CD14-positive monocyte (primary cell): ENCODE measurements at places on chromosomes 12 and 14.

- peak; percentile 66 for DNase-seq
Observed at GRCh38 chr12:50597200-50598195, 92.7 kb downstream of the DIP2B start.

GRCh38 chr14:67729072-67729885 lies 27.6 kb downstream of the RDH12 start:
- DNase-seq, result no peak

GRCh38 chr12:92039046-92039445 lies 106.6 kb downstream of the BTG1 start:
- no peak for DNase-seq

GRCh38 chr14:34052658-34053014 lies 101.8 kb upstream of the EGLN3 start:
- no peak for DNase-seq

DNA sequence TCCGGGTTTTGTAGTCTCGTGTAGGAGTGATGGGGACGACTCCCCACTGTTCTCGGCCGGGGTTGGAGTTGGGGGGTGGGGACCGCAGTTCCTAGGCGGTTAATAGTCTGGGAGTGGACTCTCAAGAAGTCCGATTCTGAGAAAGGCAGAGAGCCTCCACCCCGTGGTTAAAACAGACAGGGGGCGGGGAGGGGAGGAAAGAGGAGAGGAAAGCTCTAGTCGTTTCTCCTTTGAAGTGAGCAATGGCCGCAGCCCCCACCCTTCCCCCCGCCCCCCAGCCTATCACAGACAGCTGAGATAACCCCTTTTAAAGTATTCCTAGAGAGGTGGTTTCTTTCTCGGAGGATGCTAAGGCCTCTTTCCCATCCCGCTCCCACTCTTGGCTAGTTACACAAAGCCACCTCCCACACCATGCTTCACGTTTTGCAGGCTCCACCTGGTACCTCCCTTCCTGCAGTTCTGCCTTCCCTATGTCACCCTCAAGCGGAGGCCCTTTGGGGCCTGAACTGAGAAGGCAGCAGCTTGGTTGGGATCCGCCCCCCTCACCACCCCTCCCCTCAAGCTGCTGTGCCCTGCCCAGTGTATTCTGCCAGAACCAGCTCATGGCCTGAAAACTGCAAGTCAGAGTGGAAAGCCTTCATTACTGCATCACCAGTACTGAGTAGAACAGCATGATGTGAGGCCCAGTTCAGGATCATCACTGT lies 853 bp downstream of the USP5 start:
- no peak for DNase-seq

GRCh38 chr12:54411391-54412241 lies 7.5 kb downstream of the ITGA5 start:
- DNase-seq, result peak; percentile 100

GRCh38 chr12:65923228-65923627 lies 98.9 kb downstream of the HMGA2 start:
- DNase-seq, result peak; percentile 24

DNA sequence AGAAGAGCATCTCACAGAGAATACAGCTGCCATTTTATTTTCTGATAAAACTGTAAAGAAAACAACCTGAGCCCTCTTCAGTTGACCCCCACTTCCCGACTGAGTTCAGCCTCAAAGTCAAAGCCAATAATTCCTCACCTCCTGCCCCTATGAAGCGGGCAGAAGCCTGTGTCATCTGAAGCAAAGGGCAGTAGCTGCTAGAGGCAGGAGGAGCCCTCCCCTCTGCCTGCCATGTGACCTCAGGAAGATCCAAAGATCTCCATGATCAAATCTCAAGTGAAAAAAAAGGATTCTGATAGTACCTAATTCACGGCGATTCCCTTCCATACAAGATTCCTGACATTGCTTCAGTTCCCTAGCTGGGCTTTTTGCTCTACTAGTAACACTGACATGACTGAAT lies 223.1 kb upstream of the CAND1 start:
- no peak for DNase-seq

DNA sequence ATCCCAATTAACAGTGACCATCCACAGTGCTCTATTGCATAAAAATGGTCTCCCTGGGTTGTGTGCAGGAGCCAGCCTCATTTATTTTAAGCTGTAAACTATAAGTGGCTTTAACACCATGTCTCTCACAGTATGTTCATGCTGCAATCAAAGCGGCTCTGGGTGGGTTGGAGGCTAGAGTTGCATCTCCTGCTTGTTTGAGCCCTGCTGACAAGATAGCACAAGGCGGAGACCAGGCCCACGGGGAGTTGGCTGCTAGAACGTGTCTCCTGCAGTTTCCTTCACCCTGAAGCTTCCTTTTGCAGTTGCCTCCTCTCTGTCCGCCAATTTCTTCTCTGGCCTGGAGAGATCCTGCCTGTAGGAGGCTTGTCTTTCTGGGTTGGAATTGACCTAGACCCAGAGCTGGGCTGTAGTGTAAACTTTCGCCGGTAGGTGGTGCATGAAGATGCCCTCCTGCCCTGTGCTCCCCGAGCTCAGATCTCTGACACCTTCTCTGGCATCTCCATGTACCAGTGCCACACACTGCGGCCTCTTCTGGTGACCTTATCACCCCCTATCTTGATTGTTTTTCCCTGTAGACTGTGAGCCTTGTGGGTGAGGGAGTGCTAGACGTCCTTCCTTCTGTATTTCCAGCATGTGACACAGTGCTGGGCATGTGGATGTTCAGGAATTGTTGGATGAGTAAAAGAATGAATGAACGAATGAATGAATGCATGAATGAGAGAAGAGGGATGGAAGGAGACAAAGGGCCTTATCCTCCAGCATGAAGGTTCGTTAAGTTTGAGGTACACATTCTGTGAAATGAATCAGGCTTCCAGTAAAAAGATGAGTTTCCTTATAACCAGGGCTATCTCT lies 10.4 kb downstream of the OTUB2 start:
- peak; percentile 50 for DNase-seq

DNA sequence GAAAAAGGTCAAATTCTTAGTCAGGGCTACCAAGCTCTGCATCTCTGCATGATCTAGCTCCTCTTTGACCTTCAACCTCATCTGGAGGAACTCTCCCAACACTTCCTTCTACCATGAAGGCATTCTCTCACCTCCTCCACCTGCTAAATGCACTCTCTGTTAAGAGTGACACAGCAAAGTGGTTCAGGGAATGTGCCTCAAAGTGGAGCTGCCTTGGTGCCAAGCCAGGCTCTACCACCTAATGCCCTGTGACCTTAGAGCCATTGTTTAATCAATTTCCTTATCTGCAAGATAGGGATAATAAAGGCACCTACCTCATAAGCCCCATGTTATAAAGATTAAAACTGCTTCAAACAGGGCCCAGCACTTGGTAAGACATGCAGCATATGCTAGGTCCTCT lies 236.7 kb downstream of the ANO2 start:
- DNase-seq, result no peak

- no peak for DNase-seq
Observed at GRCh38 chr14:79614448-79614847, 596.9 kb downstream of the DIO2 start.

DNA sequence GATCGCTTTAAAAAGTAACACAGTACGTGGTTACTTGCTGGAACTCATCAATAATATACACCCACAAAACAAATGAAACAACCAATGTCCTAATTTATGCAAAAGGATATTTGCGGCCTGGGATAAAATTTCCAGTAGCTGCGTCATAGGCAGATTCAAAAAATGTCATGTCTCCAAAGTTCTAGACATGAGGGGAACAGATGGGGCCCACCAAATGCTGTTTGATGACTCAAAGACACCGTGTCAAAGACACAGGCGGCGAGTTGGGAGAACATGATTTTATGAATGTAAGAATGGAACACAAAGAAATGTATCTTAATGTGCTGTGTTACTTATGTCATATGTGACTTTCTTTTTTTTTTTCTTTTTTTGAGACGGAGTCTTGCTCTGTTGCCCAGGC lies 34.3 kb upstream of the NCOR2 start:
- DNase-seq, result no peak

DNA sequence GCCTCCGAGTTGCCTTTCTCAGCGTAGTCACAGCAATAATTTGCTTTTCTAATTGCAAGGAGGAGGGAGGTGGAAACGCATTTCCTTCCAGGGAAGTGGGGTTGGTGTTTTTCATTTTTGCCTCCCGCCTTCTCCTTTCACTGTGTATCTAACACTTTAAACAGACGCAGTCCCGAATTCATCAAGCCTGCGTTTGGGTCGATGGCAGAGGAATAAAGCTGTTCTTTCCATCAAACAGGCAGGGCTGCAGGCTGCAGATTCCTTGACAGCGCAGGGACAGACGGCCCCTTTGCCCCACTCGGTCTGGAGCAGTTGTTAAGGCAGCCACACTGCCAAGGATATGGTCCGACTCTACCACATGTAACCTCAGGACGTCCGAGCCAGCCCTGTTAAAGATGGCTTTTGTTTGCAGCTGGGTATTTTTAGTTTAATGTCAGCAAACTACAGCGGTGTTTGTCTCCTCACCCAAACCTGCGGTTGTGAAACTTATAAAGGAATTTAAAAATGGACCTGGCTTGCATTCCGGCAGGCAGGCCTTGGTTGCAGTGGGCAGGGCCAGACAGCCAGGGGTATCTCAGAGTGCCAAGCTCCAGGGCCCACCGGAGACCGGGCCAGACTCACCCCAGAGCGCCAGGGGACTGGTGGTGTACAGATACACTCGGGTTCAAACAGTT lies 2.1 kb downstream of the CHST11 start:
- no peak for DNase-seq

- no peak for DNase-seq
Observed at GRCh38 chr12:16166563-16167470, 110.7 kb downstream of the SLC15A5 start.

DNA sequence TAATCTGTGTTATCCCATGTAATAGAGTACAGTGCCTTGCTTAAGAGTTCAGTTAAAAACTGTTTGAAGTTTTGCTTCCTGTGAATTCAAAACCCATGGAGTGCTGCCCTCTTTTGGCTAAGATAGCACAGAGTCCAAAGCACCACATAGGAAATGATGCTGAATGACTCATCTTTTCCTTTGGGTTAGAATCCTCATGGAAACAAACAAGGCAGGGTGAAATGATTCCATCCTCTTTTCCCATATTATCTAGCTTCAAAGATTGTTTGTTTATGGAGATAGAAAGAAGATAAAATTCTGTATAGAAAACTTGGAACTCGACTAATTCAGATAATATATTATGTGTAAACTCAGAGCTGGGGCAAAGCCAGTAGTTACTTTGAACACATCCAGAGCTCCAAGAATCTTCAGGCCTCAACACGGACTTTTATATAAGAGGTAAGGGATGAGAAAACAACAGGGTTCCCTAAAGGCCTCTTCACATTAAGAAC lies 87.4 kb downstream of the OTOGL start:
- DNase-seq, result peak; percentile 1

- no peak for DNase-seq
Observed at GRCh38 chr14:96830946-96831345, 33.8 kb downstream of the VRK1 start.

- DNase-seq, result no peak
Observed at GRCh38 chr14:27050208-27050607, 452.4 kb upstream of the NOVA1 start.

GRCh38 chr14:95918466-95918865 lies 41.8 kb downstream of the TUNAR start:
- DNase-seq, result no peak

DNA sequence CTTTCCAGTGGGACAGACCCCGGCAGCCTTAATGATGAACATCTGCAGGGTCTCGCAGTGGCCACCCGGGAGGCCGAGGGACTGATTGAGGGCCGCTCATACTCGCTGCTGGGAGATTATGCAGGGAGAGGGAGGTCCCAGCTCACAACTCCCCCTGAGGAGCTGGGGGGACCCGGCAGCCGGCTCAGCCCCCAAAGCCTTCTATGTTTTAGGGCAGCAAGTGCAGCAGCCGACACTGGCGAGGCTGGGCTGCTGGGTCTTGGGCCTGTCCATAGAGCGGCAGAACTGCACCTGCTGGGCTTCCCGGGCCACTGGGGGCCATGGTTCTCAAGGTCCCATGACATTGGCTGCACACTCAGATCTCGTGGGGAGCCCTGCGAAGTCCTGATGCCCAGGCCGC lies 110.7 kb downstream of the RFLNA start:
- no peak for DNase-seq

GRCh38 chr12:22993609-22994315 lies 368.8 kb downstream of the ETNK1 start:
- no peak for DNase-seq

DNA sequence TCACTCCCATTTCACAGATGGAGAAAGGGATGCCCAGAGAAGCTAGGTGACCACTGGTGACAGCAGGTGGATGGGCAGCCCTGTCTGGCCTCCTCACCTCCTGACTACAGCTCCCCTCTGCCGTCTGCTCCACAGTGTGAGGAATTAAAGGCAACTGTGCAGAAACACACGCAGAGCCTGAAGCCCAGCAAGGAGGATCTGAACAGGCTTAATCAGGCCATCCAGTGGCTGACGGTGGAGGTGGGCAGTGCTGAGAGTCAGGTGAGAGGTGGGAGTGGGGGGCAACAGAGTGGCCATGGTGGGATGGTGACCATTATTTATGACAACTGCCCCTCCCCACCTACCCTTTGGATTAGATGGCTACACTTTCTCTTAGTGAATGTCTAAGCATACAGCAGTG lies 1.2 kb downstream of the KRT86 start:
- no peak for DNase-seq

DNA sequence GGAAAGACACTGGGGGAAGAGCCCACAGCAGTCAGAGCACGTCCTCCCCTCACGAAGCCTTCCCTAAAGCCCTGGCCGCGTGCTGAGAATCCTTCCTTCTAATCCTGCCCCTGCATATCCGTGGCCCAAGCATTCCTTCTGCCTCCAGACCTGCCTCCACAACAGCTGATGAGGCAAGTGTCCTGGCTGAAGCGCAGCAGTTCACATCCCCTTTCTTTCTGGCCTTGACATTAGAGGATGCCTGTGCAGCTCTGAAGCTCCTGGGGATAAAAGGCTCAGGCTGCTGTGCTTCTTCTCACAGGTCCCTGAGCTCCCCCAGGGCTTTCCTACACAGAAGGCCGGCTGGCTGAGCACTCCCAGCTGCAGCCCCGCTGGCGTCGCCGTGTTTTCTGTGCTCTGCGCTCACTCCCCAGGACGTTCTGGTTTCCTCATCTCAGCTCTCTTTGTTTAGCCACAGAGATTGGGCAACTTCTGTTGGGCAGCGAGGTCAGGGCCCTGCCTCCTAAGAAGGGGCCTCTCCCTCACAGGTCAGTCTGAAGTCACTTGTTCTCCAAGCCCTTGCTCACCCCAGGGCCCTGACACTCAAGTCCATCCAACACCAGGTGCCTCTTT lies 45.8 kb downstream of the NINJ2 start:
- peak; percentile 85 for DNase-seq

GRCh38 chr14:22047115-22047514 lies 373.5 kb upstream of the OR4E1 start:
- no peak for DNase-seq

GRCh38 chr12:89041078-89041477 lies 311.2 kb downstream of the DUSP6 start:
- no peak for DNase-seq

GRCh38 chr12:103882861-103883596 lies 42.0 kb upstream of the NT5DC3 start:
- no peak for DNase-seq
